ENCODE measurements at places on chromosomes 2 and 18.

DNA sequence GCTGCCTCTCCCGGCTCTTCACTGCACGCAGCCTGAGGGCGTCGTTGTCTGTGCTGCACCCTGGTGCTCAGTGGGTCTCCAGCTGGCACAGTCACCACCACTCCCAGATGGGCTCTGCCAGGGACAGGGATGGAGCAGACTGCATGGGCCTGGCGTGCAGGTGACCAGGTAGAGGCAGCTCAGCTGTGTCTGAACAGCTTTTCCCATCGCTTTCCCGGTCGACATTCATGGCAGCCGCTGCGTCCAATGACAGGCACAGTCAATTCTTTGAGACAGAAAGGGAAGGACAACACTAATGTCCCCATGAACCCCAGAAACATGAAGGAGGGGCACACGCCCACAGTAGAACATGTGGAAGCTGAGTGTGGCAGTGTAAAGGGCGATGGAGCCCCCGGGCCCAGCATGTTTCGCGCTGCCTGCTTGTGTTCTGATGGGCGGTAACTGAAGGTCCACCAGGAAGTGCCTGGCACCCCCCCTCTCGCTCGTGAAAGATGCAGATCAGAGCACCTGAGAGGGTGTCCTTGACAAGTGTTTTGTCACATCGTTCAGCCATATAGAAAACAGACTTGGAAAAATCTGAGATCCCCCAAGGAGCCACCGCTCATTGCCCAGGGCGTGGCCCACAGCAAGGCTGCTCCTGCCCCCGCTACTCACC, 122.4 kb downstream of the NFATC1 start:
- no peak for DNase-seq

DNA sequence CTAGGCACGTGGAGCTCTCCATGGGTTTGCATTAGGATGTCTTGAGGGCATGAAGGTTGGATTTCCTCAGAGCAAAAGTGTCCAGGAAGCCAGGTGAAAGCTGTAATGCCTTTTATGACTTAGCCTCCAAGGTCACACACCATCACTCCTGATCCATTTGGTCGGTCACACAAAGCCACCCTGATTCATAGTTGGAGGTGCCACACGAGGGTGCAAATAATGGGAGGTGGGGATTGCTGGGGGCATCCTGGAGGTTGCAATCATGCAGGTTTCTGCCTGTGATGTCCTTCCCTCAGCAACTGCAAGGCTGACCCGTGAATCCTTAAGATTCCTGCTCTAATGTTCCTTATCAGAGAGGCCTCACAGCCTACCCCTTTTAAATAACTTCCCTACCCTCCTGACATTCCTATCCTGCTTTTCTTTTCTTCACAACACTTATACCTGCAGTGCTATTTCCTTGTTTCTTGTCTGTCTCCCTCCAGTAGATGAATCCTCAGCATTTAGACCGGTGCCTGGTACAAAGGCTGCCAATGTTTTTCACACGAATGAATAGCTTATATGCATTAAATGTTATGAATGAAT, 97.1 kb downstream of the LIPG start:
- DNase-seq: no peak

- no peak for DNase-seq
Measured at GRCh38 chr2:219661955-219662395, 34.5 kb downstream of the SLC4A3 start.

DNA sequence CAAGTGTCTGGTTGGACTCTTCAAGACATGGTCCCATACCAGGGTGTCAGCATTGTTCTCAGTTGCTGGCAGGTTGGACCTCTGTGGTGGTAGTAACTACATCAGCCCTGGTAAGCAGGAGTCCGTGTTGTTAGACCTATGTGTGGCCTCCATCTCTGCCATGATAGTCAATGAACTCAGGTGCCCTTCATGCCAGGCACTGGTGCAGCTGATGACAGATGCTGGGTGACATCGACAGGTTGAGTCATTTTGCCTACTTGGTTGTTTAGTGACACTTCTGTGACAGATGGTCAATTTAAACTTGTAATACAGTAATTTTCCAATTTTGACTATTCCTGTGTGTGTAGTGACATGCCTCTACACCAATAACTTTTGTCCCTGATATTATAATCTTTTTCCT, 189.7 kb downstream of the SP3 start:
- no peak for DNase-seq

GRCh38 chr18:39796393-39796792, 2158.6 kb upstream of the PIK3C3 start:
- DNase-seq: no peak

All from activated effector memory CD4-positive, alpha-beta T cell treated with anti-CD3 and anti-CD28 coated beads, Interleukin-2, amount 50 U/mL, for 16 hours (primary cell).